ENCODE measurements at places on chromosomes 13 and 19.

DNA sequence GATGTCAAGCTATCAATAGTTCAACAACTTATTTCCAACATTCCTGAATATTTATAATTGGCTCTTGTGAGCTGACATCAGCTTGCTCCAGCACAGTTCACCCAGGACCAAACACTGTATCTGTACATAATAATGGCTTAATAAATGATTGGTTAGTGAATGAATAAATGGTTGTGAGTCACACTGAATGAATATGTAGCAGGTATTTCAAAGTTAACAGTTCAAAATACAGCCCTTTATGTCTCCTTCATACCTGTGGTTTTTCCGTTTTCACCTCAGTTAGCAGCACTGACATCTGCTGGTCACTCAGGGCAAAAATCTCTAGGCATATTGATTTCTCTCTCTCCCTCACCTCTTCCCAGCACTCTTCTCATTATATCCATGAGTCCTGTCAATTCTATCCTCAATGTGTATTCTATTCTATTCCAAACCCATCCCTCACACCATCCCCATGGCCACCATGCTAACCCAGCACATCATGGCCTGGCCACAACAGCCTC lies 76.3 kb downstream of the PEG3 start:
- DNase-seq = no peak

GRCh38 chr13:110756219-110756631 lies 42.7 kb downstream of the ING1 start:
- peak; percentile 28 for DNase-seq

- peak; percentile 54 for DNase-seq
Measured at GRCh38 chr13:77492982-77493381, 42.5 kb upstream of the SCEL start.

DNA sequence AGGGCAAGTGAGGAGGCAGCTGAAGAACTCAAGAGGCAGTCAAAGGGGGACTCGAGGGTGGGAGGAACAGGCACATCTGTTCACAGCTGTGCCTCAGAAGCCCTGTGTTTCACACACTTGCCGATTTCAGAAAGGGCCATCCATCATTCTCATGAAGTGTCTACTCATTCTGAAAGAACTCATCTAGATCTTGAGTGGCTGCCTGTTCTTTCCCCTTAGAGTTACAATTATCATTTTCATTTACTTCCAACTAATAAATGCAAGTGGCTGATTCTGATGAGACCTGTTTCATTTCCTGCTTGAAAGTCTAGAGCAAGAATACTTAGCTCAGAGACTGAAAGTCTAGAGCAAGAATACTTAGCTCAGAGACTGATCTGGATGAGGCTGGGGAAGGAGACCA lies 1145.1 kb downstream of the UQCRFS1 start:
- no peak for DNase-seq

DNA sequence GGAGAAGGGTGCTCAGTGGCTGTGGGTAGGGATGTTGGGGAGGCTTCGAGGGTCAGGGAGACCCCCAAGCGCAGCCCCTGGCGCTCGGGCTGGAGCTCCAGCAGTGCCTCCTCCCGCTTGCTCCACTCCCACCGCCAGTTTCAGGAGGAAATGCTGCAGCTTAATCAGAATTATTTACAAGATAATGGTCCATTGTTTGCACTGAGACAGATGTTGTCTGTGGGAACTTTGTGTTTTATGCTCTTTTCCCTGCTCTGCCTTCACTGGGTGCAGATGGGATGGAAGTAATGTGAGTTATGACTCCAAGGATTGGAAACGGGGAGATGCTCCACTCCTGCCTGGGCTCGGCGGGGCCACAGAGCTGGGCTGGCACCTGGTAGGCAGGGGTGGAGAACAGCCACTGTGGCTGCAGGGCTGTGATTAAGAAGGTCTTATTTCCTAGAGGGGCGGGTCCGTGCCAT lies 192.4 kb downstream of the ZNF536 start:
- DNase-seq = no peak

DNA sequence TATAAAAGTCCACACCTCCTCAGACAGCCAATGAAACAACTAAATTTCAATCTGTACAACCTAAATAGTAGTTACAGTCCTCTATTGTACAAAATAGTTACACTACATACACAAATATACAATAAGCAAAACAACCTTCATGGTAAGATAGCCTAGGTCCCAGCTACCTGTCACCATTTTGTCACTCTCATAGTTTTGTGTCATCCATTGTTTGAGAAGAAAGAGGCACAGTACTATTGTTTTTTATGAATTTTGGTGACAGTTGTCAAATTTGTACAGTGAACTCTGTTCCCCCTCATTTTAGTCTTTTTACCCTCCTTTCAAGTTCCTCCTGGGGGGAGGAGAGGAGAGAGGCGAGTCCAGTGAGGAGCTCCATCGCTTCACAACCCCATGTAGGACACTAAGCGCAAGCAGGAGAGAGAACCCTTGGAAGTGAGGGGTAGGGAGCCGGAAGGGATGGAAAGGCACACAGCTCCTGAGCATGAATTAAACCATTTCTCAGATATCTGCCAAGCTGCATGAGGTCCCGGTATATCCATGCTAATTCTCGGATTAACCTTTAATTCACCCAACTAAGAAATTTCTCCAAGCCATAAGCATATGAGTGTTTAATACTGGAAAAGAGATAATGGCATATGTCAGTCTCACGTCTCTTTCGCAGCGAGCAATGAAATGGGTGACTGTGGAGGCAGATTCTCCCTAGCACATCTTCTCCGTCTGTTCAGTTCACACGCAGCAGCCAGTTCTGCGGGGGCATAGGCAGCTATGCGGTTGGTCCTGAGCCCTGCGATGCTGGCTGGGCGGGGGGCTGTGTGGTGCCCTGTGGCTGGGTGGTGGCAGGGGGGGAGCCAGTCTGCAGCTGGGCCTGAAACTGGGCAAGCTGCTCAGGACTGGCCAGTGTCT lies 60.5 kb downstream of the SERP2 start:
- no peak for DNase-seq

DNA sequence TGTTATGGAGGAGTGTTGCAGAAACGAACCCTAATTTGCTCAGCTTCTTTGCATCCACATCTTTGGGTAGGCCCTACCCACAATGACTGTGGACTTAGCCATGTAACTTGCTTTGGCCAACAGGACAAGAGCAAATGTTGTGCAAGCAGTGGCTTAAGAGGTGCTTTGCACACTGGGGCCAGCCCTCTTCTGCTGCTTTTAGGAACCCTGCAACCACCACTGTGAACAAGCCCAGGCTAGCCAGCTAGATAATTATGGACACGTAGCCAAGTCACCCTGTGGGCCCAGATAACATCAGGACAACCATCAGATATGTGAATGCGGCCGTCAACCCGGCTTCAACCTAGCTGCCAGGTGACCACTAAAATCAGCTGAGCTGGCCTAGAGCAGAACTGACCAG lies 17.1 kb downstream of the C19orf47 start:
- no peak for DNase-seq

DNA sequence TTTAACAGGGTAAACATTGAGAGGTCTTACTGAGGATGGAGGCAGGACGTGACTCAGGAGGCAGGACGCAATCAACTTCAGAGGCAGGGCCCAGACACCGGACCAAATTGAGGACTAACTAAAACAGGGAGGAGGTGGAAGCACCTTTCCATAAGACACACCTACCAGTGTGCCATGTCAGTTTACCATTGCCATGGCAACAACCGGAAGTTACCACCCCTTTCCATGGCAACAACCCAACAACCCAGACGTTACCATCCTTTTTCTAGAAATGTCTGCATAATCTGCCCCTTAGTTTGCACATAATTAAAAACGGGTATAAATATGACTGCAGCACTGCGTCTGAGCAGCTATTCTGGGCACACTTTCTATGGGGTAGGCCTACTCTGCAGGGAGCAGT lies 53.5 kb upstream of the SOX21 start:
- no peak for DNase-seq

GRCh38 chr19:6813659-6814058 lies 41.2 kb downstream of the VAV1 start:
- DNase-seq = no peak

- DNase-seq = no peak
Measured at GRCh38 chr13:80303225-80303811, 37.6 kb downstream of the SPRY2 start.

DNA sequence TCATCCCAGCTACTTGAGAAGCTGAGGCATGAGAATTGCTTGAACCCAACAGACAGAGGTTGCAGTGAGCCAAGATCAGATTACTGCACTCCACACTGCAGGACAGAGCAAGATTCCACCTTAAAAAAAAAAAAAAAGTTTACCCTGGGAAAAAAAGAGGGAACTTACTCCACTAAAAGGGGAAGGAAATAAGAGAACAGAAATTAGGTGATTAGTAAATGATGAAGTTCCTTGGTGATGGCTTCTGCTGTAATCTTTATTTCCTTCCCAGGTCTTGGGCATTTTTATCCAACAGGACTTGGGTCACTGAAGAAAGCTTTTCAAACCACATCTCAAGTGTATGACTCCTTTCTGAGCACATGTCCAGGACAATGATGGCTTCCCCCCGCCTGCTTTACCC lies 9.3 kb downstream of the ZNF780A start:
- DNase-seq = no peak

- DNase-seq = no peak
Measured at GRCh38 chr13:23966691-23967615, 69.7 kb upstream of the C1QTNF9B start.

DNA sequence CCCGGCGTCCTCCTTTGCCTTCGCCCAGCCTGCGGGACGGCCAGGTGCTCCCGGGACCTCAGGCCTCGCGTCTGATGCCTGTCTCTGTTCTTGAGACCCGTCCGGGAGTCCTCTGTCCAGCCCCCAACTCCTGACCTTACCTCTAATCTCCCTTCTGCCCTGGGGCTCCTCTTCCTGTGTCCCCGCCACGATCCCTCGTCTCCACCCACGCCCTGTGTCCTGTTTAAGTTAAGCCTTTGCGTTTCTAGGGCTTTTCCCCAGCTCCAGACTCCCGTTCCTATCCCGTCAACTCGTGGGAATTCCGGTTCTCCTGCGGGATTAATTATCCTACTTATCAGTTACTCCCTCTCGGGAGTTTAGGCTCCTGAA lies 686 bp downstream of the LENG8 start:
- peak; percentile 41 for DNase-seq

DNA sequence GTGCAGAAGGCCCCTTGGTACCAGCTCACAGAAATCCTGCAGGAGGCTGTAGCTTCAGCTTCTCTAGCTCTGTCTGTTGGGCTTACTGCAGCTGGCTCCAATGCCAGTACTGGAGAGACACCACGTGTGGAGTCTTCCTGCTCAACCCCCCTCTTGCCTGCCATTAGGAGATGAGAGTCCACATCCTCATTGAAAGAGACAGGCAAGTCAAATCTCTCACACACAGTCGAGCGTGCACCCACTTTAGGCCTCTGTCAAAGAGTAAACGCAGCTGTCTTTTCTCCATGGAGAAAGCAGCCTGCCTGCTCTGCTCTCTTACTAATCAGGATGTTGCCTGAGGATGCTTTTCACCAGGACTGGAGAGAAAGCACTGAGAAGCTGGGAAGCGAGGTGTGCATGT lies 523.0 kb upstream of the NBEA start:
- DNase-seq = no peak

- DNase-seq = peak; percentile 58
Measured at GRCh38 chr13:51444922-51445321, 7.9 kb downstream of the INTS6 start.

- no peak for DNase-seq
Measured at GRCh38 chr19:41861116-41861768, 1.2 kb downstream of the RPS19 start.

DNA sequence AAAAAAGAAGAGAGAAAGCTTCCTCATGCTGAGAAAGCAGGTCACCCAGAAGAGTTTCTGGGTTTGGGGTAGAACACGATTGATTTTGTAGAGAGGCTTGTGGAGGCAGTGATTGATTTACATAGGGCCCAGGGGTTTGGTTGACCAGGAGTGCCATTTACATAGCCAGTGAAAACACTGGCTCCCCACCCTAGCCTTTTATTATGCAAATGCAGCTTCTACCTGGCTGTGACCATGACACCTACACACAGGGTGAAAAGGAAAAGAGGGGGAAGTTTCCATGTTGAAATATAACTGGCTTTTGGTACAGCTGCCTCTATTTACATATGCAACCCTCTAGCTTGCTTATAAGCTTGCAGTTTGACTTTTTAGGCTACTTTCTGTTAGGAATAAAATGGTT lies 62.0 kb downstream of the ZNF100 start:
- DNase-seq = no peak

GRCh38 chr19:50501568-50502475 lies 9.2 kb downstream of the JOSD2 start:
- no peak for DNase-seq

- peak; percentile 57 for DNase-seq
Measured at GRCh38 chr19:703651-704446, 4.9 kb upstream of the PALM start.

DNA sequence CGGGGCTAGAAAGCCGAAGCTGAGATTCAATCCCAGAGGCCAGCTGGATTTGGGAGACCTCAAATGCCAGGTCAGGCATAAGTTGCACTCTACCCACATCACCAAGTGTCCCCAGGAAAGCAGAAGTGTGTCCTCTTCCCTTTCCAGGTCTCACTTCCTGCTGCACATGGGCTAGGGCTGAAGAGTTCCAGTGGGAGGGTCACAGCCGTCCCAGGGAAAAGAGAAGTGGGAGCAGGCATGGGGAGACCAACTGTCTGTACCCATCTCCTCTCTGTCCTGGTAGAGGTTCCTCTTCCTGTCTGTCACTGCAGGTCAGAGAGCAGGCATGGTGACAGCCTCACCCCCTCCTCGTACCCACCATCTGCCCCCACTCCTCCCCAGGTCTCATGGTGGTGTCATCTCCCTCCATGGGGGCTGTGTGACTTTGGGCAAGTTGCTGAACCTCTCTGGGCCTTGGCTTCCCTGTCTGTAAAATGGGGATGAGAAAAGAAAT lies 14.8 kb downstream of the AXL start:
- no peak for DNase-seq

GRCh38 chr13:40458720-40458990 lies 207.8 kb downstream of the FOXO1 start:
- no peak for DNase-seq

GRCh38 chr19:33302175-33302973 lies at the start of gene CEBPA:
CEBPA (minus strand) TSS chr19:33302534; CDS start chr19:33302414, 120 bp downstream.
- DNase-seq = peak; percentile 79

DNA sequence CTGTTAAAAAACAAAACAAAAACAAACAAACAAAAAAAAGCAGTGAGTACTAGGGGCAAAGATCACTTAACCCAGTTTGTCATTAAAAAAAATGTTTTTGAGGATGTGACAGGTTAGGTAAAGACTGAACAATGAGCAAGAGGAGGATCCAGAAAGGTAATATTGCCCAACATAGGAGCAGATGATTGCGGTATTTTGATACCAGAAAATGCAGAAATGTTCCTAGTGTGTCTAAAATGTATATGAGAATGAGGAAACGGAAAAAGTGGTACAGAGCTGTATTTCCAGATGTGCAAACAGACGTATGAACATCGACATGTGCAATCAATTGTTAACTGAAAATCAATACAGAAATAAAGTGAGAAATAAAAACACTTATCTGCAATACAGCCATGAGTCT lies 4.9 kb upstream of the LILRA4 start:
- no peak for DNase-seq
